ENCODE measurements at places on chromosomes 6 and 20.

DNA sequence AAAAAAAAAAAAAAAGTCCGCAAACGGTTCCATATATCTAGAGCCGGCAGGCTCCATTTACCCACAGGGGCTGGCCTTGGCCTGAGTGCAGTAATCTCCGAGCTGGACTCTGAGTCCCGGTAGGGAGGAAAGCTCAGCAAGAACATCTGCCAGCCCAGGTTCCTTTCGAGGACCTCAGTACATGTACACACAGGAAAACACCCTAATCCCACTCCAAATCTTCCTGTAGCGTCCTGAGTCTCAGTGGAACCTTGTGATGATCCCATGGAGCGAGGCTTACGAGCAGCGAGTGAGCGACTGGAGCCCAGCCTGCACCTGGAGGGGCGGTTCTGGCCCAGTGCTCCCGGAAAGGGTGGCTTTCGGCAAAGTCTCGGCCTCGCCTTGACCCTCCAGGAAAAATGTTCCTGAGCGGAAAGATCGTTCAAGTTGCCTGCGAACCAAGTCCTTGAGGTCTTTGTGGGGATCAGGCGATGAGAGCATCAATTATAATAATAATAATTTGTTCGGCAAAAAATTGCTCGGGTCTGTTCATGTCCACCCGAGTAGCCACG, 32.1 kb downstream of the PRSS16 start:
- DNase-seq = no peak

- no peak for DNase-seq
Measured at GRCh38 chr6:17015551-17016381, 86.1 kb upstream of the STMND1 start.

- no peak for DNase-seq
Measured at GRCh38 chr6:136945711-136946121, 23.6 kb downstream of the SLC35D3 start.

GRCh38 chr6:2945153-2945452, 26.3 kb downstream of the SERPINB6 start:
- no peak for DNase-seq

Measured in activated naive CD8-positive, alpha-beta T cell treated with anti-CD3 and anti-CD28 coated beads, Interleukin-2, amount 50 U/mL, for 16 hours (primary cell).